ENCODE measurements at places on chromosomes 3 and 15.

DNA sequence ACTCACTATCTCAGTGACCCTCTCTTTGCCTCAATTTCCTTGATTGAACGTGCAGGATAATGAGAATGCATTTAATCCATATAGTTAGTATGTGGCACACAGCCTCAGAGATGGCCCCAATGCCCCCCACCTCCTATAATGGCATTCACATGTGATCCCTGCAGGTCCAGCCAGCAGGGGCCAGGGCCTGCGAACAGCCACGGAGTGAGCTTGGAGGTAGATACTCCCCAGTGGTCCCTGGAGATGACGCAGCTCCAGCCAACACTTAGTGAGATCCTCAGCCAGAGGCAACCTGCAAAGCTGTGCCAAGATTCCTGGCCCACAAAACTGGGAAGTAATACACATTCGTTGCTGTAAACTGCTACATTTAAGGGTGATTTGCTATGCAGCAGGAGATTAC lies 184.9 kb upstream of the NSMCE3 start:
- DNase-seq, result no peak

GRCh38 chr15:65981837-65982626 lies 112.7 kb downstream of the RAB11A start:
- DNase-seq, result no peak

- peak; percentile 44 for DNase-seq
These were observed 34.8 kb upstream of the RAB6B start for GRCh38 chr3:133930341-133930933.

DNA sequence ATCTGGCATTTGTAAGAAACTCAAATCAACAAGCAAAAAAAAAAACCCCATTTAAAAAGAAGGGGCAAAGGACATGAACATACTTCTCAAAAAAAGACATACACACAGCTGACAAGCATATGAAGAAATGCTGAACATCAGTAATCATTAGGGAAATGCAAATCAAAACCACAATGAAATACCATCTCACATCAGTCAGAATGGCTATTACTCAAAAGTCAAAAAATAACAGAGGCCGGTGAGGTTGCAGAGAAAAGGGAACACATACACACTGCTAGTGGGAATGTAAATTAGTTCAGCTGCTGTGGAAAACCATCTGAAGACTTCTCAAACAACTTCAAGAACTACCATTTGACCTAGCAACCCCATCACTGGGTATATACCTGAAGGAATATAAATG lies 199.4 kb upstream of the THBS1 start:
- DNase-seq, result no peak

DNA sequence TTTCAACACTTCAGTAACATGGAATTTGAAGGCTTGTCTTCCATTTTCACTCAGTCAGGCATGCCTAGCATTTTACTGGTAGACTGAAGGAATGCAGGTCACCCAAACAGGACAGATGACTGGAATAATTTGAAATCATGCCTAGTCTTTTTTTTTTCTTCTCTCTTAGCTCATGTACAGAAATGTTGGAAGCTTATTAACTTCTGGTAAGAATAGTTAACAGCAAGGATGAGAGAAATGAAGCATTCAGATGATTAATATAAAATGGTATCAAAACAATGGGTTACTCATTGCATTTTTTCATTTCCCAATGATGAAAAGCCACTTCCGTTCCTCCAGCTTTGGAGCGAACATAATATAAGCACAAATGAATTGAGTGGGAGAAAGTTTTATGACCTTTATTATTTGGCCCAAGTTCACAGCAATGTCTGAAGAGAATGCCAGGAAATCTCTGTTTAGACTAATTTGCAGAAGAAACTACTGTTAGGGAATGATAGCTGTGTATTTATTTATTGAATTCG lies 431.6 kb upstream of the RASGRP1 start:
- DNase-seq, result no peak

DNA sequence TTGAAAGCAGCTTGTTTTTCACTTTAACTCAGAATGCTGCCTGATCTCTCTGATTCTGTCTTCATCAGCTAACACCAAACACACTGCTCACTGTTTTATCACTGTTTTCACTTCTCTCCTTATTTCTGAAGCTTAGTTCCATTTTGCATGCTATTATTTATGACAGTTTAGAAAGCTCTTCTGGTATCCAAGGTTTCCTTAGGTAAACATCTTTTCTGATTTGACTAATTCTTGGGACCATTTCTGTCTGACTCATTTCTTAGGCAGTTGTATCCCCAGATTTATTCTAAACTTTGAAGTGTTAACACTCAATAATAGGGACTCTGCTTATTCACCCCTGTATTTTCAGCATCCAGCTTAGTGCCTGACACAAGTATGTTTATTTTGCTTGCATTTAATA lies 167.7 kb downstream of the BCHE start:
- DNase-seq, result no peak

DNA sequence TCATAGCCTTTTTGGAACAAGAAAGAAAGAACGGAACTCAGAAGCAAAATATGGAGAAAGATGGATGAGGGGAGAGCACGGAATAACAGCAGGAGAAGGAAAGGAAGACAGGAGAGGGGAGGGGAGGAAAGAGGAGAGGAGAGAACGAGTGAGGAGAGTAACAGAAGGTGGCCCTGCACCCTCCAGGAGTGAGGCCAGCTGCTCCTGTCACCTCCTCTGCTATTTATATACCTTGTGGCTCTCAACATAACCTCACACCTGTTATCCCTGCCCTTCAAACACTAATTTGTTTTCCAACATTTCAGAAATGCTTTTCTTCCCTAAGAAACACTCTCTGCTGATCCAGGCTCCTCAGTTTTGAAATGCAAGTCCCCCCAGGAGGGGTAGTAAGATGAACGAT lies 53.4 kb upstream of the ATP2B2 start:
- no peak for DNase-seq

DNA sequence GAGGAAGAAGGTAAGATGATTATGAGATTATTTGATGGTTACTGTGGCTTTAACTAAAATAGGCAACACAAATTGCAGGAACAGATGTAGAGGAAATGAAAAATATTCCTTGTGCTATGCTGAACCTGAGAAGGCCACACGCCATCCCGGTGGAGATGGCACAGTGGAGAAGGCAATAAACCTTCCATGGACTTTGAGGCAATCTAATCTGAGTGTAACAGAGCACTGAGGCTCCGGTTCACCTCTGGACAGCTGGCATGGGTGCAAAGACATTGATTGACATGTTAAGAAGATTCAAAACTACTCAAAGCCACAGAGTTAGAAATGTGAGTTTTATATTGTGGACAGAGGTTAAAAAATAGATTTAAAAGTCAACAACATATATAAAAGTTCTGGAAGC lies 535.7 kb downstream of the AGBL1 start:
- DNase-seq, result no peak

GRCh38 chr3:188507244-188507720 lies 353.3 kb downstream of the LPP start:
- DNase-seq, result no peak

Measured in midbrain (tissue), 1 donor.